ENCODE measurements at places on chromosomes 3 and 15.

GRCh38 chr3:49263159-49263889 is 13.7 kb downstream of the C3orf62 start:
- no peak for DNase-seq

GRCh38 chr3:6522191-6522590 is 338.7 kb upstream of the GRM7 start:
- DNase-seq, result no peak

DNA sequence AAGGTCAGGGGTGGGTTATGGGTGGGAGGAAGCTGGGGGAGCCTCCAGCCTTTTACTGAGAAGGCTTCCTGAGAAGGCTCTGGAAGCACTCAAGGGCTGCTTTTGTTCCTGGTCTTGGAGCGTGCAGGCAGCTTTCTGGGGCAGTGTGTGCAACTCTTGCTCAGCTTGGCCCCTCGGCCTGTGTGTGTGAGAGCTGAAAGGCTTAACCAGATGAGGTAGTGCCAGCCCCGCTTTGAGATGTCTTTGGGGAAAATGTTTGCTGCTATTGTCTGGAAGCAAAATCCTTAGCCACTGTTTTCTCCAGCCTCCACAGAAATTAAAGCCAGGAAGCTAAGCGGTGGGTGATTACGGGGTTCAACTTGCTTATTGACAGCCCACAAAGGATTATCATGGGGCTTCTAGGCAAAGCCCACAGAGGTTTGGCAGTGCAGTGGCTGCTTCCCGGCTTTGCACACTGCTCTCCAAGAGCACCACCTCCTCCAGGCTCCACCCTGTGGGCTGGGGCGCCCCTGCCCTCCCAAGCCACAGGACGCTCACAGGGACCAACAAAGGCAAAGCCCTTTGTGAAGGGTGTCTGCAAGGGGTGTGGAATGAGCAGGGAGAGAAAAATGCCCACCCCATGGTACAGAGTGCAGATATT is 121.7 kb upstream of the TLE3 start:
- no peak for DNase-seq

DNA sequence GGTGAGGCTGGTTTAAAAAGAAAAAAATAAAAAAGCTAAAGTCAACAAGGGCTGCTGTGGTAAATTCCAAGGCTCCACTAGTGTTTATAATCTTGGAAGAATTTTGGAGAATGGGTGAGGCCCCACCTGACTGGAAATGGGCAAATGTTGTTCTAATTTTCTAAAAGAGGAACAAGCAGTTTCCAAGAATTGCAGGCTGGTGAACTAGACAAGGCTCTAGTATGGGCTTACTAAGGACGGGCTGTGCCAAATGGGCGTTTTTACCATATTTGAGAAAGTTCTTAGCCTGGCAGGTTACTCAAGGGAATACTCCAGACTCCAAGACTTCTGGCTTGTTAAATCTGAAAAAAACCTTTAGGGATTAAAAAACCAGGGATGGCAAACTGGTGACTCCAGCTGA is 67.0 kb upstream of the ABHD2 start:
- no peak for DNase-seq

DNA sequence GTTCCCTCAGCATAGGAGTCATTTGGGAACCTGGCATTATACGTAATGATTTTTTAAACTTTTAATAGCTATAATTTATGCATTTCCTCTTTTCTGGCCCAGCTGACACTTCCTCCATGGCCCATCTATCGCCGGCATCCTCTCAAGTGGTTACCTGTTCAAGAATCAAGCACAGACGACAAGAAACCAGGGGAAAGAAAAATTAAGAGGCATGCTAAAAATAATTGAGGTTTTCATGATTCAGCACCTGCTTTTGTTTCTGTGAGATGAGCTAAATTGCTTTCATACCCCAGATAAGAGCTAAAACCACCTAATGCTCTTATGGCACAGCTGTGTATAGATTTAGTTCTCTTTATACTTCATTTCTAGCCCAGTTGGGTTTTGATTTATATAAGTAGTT is 1.7 kb downstream of the SPCS1 start:
- no peak for DNase-seq

- no peak for DNase-seq
These were observed 1.5 kb downstream of the SERF2 start for GRCh38 chr15:43793647-43794046.

Data from activated effector memory CD4-positive, alpha-beta T cell treated with Interleukin-2 at 50 U/mL for 16 hours (primary cell).